Right cardiac atrium (tissue), 5 donors: ENCODE measurements at places on chromosomes 5 and 9. TPM values are rescaled to one million over a fixed set of nuclear protein-coding genes. Genes with fewer than 3 reads are reported as not detected.

GRCh38 chr9:120350596-120350995, 229.4 kb downstream of the CDK5RAP2 start:
- no peak for DNase-seq

Gene CEL
- 6.5 TPM for total RNA-seq

- DNase-seq = no peak
These were observed 34.1 kb downstream of the HMGXB3 start for GRCh38 chr5:150034662-150035061.

DNA sequence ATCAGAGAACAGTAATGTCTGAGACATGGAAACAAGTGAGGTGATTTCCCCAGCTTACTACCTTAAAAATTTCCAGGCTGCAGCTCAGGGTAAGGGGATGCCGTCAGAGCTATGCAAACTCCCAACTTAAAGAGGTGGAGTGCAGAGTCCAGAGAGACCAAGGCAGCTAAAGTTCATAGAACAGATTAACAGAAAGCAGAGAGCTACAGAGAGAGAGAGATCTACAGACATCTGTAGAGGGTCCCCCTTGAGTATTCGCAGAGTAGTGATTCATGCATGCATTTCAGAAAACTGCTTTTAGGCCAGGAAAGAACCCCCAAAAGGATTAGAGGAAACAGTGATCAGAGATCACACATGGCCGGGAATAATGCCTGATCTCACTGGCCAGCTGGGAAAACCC, 306.2 kb upstream of the PUM3 start:
- DNase-seq = no peak

Gene SLC6A18
- not detected for total RNA-seq

GRCh38 chr5:89377767-89378455, 494.9 kb upstream of the MEF2C start:
- DNase-seq = no peak

GRCh38 chr5:122523776-122524175, 211.7 kb downstream of the SNCAIP start:
- no peak for DNase-seq

GRCh38 chr5:174335682-174336364, 290.3 kb downstream of the NSG2 start:
- DNase-seq = no peak

DNA sequence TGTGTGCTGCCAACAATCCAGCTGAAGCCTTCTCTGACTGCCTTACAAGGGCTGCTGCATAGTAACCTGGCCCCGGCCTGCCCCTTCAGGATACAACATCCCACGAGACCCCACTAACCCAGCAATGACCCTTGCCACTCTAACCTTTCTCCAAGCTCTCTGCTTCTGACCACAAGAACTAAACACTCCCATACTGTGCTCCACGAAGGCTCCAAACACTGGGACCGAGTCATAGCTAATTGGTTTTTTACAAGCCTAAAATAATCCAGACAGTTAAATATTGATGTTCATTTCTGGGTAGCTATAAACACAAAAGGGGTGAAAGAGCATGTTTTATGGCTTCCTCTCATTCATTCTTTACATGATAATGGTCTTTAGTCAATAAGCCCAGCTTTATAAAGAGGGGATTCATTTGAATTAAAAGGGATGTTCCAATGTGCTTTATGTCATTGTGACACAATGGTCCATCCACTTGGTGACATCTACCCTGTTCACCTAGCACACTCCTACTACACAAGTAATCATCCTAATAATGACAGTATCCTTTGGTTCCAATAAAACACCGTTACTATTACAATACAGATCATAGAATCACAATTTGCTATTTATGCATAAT, 16.2 kb upstream of the TLE4 start:
- no peak for DNase-seq

DNA sequence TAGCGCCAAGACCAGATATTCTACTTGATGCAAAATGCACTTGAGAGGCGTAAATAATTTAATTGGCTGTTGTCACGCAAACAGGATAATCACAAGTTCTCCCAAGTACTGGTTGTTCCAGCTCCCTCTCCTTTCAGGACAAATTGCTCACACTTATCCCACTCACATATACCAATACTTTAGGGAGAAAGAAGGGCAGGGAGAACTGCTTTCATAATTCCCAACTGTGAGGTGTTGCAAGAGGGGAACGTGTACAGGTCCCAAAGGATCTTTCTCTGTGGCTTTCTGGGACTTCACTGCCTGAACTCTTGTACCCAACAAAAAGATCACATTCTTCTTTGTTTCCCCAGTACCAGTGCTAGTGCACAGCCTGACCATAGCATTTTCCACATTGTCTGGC, 21.5 kb upstream of the TGFBI start:
- DNase-seq = no peak

DNA sequence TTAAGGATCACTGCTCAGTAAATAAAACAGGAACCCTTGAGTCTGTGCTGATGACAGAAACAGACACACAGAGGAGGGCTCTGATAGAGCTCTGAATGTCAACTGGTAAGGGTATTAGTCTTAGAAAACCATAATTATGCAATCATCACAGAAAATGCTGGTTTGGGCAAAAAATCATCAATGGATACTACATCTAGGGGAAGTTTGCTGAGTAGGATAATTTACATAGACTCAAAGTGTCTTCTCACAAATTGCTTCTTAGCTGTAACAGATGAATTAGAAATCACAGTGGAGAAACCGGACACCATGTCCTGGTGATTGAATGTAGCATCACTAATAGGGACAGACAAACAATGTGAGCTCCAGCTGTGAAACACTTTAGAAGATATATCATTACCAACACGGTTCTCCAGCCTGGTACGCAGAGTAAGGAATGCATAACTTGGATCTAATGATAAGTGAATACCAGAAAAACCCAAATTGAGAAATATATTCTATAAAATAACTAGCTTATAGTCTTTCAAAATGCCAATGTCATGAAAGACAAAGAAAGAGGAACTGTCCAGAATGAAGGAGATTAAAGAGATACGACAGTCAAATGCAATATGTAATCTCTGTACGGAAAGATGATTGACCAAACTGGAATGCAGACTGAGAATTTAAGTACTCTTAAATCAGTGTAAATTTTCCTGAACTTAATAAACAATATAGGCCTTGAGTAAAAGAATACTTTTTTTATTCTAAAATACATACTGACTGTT, 17.3 kb downstream of the CHD1 start:
- DNase-seq = no peak

Gene GABRP
- total RNA-seq = not detected

Gene EQTN
- not detected for total RNA-seq

- no peak for DNase-seq
These were observed 24.2 kb upstream of the ANKRD33B start for GRCh38 chr5:10539687-10539998.

- no peak for DNase-seq
These were observed 446.4 kb upstream of the PTGER4 start for GRCh38 chr5:40233268-40233667.

DNA sequence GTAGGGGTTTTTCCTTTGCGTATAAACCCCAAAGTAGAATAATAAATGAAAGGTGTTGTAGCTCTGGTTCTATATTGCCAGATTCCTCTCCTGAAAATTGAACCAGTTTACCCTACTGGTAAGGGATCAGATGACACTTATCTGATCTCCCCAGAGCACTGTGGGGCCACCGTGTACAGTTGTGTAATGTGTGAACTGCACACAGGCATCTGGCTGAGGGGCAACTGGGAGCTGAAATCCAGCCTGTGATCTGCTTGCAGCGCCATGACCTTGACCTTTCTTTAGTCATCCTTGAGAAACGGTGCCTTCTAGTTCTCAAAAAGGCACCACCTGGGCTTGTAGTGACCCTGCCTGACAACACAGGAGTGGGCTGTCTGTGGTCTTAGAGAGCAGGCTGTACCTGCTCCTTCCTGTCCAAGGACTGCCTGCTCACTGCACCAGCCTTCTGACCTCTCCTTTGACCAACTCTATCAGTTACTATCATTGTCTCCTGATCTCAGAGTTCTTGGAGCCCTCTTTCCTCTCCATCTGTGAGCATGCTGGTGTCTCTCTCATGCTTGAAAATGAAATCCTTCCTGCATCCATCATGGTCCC, 40.2 kb downstream of the PDE6A start:
- DNase-seq = no peak

DNA sequence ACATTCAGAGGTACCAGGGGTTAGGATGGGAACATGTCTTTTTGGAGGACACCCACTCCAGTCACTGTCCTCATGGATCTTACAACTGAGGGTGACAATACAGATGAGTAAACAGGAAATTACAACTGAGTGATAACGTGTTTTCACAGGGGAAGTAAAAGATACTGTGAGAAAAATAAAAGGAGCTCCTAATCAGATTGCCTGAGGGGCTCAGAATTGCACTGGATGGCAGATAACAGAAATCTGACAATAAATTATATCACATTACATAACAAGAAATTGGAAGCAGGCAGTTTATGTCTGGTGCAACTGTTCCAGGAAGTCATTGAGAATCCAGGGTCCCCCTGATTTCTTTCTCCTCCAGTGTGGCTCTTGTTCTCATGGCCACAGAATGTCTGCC, 40.1 kb upstream of the PCSK1 start:
- peak; percentile 21 for DNase-seq

Gene CCT5
- total RNA-seq = 100 TPM

Gene RETREG1
- 209 TPM for total RNA-seq

DNA sequence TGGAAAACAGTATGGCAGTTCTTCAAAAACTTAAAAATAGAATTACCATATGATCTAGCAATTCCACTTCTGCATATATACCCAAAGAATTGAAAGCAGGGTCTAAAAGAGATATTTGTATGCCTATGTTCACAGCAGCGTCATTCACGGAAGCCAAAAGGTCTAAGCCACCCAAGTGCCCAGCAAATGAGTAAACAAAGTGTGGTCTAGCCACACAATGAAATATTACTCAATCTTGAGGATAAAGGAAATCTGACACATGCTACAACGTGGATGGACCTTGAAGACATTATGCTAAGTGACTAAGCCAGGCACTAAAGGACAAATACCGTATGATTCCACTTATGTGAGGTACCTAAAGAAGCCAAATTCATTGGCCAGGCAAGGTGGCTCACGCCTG, 11.1 kb upstream of the MED27 start:
- DNase-seq = no peak

DNA sequence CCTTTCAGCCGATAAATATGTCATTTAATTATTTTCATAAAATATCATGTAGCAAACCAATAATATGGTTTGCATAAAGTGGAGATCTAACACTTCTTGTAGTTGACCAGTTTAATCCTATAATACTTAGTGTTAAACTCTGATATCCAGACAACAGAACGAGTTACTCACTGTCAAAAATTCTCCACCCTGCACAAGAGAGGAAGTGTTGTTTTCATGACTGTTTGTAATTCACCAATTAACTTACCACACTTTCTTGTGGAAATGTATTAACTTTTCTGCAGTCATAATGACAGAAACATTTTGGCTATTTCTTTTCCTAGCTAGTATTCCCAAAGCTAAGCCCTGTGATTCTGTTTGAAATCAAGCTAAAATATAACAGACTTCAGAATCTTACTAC, 555.3 kb upstream of the FTMT start:
- no peak for DNase-seq

Gene PCDHB2
- 1.7 TPM for total RNA-seq

- no peak for DNase-seq
These were observed 605.4 kb downstream of the TLE1 start for GRCh38 chr9:81083854-81084512.

- DNase-seq = no peak
These were observed 85.2 kb upstream of the ALDH1A1 start for GRCh38 chr9:73038089-73038509.

- no peak for DNase-seq
These were observed 188.8 kb downstream of the MTRR start for GRCh38 chr5:8057769-8058168.

Gene SPRY4
- total RNA-seq = 18.3 TPM

Gene SLC36A2
- not detected for total RNA-seq

GRCh38 chr9:87706066-87706739, 19.7 kb upstream of the CTSL start:
- DNase-seq = no peak

GRCh38 chr5:151798674-151799073, 26.9 kb downstream of the G3BP1 start:
- peak; percentile 9 for DNase-seq

GRCh38 chr9:100715100-100715380, 137.2 kb downstream of the CAVIN4 start:
- DNase-seq = no peak

DNA sequence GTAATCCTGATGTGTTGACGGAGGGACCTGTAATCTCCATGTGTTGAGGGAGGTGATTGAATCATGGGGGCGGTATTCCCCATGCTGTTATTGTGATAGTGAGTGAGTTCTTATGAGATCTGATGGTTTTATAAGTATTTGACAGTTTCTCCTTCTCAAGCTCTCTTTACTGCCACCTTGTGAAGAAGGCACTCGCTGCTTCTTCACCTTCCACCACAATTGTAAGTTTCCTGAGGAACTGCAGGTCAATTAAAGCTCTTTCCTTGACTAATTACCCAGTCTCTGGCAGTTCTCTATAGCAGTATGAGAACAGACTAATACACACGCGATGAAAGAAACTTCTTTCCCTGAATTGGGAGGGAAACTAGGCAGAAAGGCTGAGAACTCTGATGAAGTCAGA, 141.1 kb upstream of the RAD23B start:
- no peak for DNase-seq

Gene KCNN2
- total RNA-seq = 19.0 TPM

Gene CTXN3
- total RNA-seq = not detected

Gene C5orf34
- 0.40 TPM for total RNA-seq

- DNase-seq = no peak
These were observed 2.8 kb downstream of the SLC31A2 start for GRCh38 chr9:113153599-113153998.

Gene NDUFS4
- total RNA-seq = 124 TPM

GRCh38 chr5:75656311-75657003, 45.2 kb downstream of the ANKDD1B start:
- peak; percentile 21 for DNase-seq

DNA sequence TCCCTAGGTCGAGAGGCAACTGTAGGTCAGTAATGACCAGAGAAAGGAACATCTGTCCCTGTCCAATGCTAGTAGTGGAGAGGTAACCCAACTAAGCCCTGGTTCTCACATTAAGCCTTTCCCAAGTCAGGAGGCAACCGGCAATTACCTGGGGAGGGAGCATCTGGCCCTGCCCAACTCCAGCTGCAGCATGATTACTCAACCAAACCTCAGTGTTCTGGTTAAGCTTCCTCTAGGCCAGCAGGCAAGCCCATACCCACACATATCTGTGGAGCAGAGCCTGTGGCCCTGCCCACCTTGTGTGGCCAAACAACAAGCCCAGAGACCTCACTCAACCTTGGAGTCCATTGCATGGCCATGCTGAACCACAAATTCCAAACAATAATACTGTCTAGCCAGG, 220.8 kb upstream of the SLC24A2 start:
- no peak for DNase-seq

Gene PCDHA10
- 0.06 TPM for total RNA-seq

- DNase-seq = no peak
These were observed 185.3 kb upstream of the WWC1 start for GRCh38 chr5:168106008-168106761.
